ENCODE measurements at places on chromosomes 5 and 9. TPM values are rescaled to one million over a fixed set of nuclear protein-coding genes. Genes with fewer than 3 reads are reported as not detected.

FAXDC2 gene
- total RNA-seq, result 117 TPM

DNA sequence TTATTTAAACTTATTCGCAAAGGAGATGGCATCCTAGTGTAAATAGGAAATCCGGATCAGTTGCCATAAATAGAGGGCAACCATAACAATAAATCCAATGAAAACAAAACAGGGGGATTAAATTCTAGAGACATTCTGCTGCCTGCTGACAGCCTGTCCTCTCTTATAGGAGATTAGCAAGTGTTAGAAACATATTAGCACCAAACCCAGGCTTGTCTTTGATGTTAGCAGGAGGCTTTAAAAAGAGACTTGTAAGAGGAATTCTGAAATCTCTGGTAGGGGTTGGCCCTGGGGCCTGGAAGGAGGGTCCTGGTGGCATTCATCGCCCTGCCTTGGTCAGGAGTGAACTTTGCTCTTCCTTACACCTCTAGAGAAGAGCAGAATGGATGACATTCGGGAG lies 21.6 kb downstream of the NDST1 start:
- H3K36me3 ChIP-seq, result no peaks in the 10 kb centered on the region
- no peaks in the 10 kb centered on the region for H3K4me1 ChIP-seq
- H3K27ac ChIP-seq, result peak overlapping the region; percentile 52
- no peak overlapping the region for H3K4me3 ChIP-seq

DNA sequence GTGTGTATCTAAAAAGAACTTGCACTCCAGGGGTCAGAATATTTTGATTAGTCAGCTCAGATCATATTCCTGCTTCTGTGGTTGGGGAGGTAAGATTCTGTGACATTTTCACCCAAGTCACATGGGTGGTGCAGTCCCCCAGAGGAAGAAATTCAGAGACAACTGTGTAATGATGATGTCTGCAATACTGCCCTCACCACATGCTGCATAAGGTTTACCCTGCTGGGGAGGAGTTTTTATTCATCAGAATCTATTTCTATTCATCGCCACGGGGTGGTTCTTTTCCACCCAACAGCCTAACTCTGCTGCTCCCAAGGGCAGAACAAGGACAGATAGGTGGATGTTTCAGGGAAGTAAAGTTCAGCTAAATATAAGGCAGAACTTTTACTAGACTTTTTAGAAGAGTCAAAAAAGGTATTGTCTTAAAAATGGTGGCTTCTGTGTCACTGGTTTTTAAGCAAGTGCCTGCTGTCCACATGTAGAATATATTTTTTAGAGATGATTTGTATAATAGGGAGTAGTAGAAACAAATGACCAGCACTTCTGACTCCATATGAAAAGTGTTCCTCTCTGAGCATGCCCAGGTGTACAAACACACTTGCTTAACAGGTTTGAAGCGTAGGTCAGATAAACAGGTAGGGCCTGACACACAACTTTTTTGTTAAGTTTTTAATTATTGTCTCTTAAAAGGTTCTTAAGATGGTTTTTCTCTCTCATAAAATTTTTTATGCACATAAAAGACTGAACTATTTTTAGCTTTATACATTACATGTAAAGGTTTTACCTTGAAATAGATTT lies 352.7 kb downstream of the LRRC70 start:
- no peaks in the 10 kb centered on the region for H3K4me1 ChIP-seq
- H3K27me3 ChIP-seq, result no peaks in the 10 kb centered on the region
- H3K36me3 ChIP-seq, result no peaks in the 10 kb centered on the region
- no peak for DNase-seq
- H3K4me3 ChIP-seq, result no peak overlapping the region
- no peak overlapping the region for H3K27ac ChIP-seq

- H3K27ac ChIP-seq, result no peak overlapping the region
- no peak overlapping the region for H3K4me3 ChIP-seq
These were observed 350.7 kb upstream of the TLE4 start for GRCh38 chr9:79221084-79221483.

PKN3 gene
- total RNA-seq, result 2.6 TPM

DNA sequence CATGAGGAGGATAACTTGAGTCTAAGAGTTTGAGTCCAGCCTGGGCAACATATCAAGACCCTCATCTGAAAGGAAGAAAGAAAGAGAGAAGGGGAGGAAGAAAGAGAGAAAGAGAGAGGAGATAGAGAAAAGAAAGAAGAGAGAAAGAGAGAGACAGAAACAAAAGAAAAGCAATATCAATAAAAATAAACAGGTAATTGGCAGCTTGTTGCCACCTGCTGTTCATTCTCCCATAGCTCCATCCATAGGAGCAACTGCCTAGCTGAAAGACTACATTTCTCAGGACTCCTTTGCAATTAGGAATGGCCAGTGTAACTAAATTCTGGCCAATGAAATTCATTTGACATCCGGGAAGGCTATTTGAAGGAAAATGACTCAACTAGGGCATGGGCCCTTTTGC lies 4.6 kb upstream of the TTC39B start:
- H3K27ac ChIP-seq, result no peak overlapping the region
- H3K4me3 ChIP-seq, result no peak overlapping the region
- no peaks in the 10 kb centered on the region for H3K4me1 ChIP-seq
- H3K27me3 ChIP-seq, result no peaks in the 10 kb centered on the region
- H3K36me3 ChIP-seq, result no peaks in the 10 kb centered on the region

RGS14 gene
- 9.0 TPM for total RNA-seq

KIF27 gene
- 11.5 TPM for total RNA-seq

DNA sequence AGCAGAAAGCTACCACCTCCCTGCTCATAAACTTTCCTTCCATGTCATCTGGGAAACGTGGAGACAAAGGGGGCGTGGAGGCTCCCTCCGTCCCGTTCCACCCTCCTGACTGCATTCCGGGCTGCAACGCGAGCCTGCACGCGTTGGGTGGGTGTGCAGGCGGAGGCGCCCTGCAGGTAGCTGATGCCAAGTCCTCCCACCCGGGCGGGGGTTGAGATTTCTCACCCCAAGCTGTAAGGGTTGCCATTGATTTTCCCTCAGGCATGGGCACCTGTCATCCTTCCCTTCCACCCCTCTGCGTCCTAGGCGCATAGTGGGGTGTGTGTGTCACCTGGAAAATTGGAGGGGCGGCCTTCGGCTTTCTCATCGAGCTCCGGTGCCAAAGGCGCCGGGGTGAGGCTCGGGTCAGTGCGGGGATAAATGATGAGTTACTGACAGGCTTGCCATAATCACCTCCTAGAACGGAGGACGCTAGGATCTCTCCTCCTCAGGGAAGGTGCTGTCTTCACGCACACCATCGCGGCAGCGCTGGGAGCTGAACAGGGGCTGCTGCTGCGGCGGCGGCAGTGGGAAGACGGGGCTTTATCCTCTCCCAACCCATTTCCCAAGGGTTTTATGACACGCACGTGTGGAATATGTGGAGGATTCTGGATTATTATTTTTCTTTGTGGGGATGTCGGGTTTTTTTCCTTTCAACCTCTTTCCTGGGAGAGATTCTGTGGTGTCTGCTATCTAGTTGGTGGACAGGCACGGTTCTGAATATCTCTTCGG lies 973 bp downstream of the PLPPR1 start:
- H3K36me3 ChIP-seq, result no peaks in the 10 kb centered on the region
- no peak overlapping the region for H3K27ac ChIP-seq
- peaks cover 4% of the 10 kb centered on the region for H3K4me1 ChIP-seq
- H3K27me3 ChIP-seq, result no peaks in the 10 kb centered on the region
- DNase-seq, result no peak
- no peak overlapping the region for H3K4me3 ChIP-seq

ADGRV1 gene
- 55.3 TPM for total RNA-seq

- no peak overlapping the region for H3K4me3 ChIP-seq
- no peak overlapping the region for H3K27ac ChIP-seq
- no peaks in the 10 kb centered on the region for H3K27me3 ChIP-seq
- no peak for DNase-seq
- H3K36me3 ChIP-seq, result no peaks in the 10 kb centered on the region
These were observed 82.6 kb downstream of the SH3PXD2B start for GRCh38 chr5:172371684-172372083.

DNA sequence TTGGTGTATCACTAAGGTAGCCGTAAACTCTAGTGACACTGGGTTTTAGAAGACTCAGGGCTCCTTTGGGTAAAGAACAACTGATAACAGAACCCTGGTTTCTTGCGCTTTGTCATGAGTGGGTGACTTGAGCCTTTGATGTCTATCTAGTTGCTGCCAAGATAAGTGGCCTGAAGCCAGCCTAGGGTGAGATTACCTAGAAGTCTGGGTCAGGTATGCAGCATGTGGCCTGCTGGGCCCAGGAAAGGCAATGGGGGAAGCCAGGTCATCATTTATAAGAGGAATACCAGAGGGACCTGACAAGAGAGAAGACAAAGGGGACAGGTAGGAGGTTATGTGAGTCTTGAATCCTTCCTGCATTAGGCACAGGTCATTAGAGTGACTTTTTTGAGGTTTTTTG lies 23.2 kb upstream of the GARNL3 start:
- no peaks in the 10 kb centered on the region for H3K4me1 ChIP-seq
- H3K36me3 ChIP-seq, result no peaks in the 10 kb centered on the region
- no peaks in the 10 kb centered on the region for H3K27me3 ChIP-seq
- no peak overlapping the region for H3K4me3 ChIP-seq
- H3K27ac ChIP-seq, result no peak overlapping the region

- H3K36me3 ChIP-seq, result no peaks in the 10 kb centered on the region
- H3K27ac ChIP-seq, result peak overlapping the region; percentile 95
- peak overlapping the region; percentile 83 for H3K4me3 ChIP-seq
- H3K4me1 ChIP-seq, result no peaks in the 10 kb centered on the region
These were observed 646 bp downstream of the CARNMT1 start for GRCh38 chr9:75027187-75028107.

ROPN1L gene
- 0.29 TPM for total RNA-seq

GRCh38 chr9:121895818-121896544 lies 197.1 kb downstream of the TTLL11 start:
- H3K36me3 ChIP-seq, result no peaks in the 10 kb centered on the region
- H3K4me1 ChIP-seq, result no peaks in the 10 kb centered on the region
- no peak overlapping the region for H3K4me3 ChIP-seq
- no peaks in the 10 kb centered on the region for H3K27me3 ChIP-seq
- no peak for DNase-seq
- no peak overlapping the region for H3K27ac ChIP-seq

- DNase-seq, result peak; percentile 67
- no peaks in the 10 kb centered on the region for H3K27me3 ChIP-seq
- peak overlapping the region; percentile 84 for H3K27ac ChIP-seq
- H3K36me3 ChIP-seq, result no peaks in the 10 kb centered on the region
- H3K4me3 ChIP-seq, result no peak overlapping the region
- H3K4me1 ChIP-seq, result peaks cover 9% of the 10 kb centered on the region
These were observed 106.1 kb downstream of the THBS4 start for GRCh38 chr5:80141147-80141671.

GRCh38 chr9:81053298-81054025 lies 635.9 kb downstream of the TLE1 start:
- H3K36me3 ChIP-seq, result no peaks in the 10 kb centered on the region
- no peaks in the 10 kb centered on the region for H3K27me3 ChIP-seq

- no peaks in the 10 kb centered on the region for H3K4me1 ChIP-seq
- peaks cover 3% of the 10 kb centered on the region for H3K27me3 ChIP-seq
- H3K4me3 ChIP-seq, result no peak overlapping the region
- DNase-seq, result no peak
- H3K36me3 ChIP-seq, result no peaks in the 10 kb centered on the region
- H3K27ac ChIP-seq, result no peak overlapping the region
These were observed 133.8 kb downstream of the TMEM174 start for GRCh38 chr5:73306741-73307275.

DNA sequence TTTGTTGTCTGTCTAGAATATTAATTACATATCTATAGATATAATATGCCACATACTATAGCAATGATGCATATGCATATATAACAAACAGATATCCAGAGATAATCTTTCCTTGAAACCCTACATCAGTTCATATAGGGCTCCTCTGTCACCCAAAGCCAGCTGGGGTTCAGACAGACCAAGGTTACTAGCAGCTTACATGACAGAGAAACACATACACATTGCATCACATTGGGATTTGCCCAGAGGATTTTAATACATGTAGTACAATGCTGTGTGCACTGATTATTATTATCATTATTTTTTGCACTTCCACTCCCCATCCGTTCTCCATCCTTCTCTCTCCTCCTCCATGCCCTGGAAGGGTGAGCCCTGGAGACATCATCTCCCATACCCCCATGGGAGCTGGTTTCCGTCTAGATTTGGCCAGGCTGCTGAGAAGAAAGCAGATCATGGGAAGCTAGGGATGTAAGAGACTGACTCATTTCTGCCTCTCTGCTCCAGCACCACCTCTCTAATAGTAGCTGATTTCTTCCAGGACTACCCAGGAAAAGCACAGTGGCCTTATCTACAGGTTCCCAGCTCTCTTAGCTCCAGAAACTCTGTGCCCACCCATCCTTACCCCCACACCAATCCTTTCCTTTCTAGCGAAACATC lies 23.3 kb downstream of the FST start:
- H3K4me1 ChIP-seq, result no peaks in the 10 kb centered on the region
- no peak overlapping the region for H3K27ac ChIP-seq
- H3K4me3 ChIP-seq, result no peak overlapping the region
- H3K36me3 ChIP-seq, result no peaks in the 10 kb centered on the region
- DNase-seq, result no peak

SPINK6 gene
- not detected for total RNA-seq

CNTLN gene
- total RNA-seq, result 13.6 TPM

DNA sequence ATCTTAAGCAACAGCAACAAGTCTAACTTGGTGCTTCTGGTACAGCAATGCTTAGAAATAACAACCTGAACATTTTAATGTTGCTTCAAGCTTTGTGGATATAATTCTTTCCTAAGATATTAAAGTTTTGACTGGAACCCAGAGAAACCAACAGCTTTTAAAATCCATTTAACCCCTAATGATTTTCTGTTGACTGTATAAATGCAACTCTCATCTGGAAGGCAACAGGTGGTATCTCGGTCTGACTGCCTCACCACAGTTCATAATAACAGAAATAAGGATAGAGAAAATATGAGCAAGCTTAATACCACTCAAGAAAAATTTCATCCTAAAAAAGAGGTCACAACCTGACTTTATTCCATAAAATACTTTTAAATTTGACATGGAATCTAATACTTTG lies 116.9 kb downstream of the HOMER1 start:
- H3K27me3 ChIP-seq, result no peaks in the 10 kb centered on the region
- H3K27ac ChIP-seq, result no peak overlapping the region
- no peaks in the 10 kb centered on the region for H3K36me3 ChIP-seq
- H3K4me3 ChIP-seq, result no peak overlapping the region
- DNase-seq, result no peak
- no peaks in the 10 kb centered on the region for H3K4me1 ChIP-seq

ZDHHC11 gene
- 11.3 TPM for total RNA-seq

- DNase-seq, result no peak
- H3K27me3 ChIP-seq, result no peaks in the 10 kb centered on the region
- H3K4me1 ChIP-seq, result no peaks in the 10 kb centered on the region
- no peak overlapping the region for H3K4me3 ChIP-seq
- no peaks in the 10 kb centered on the region for H3K36me3 ChIP-seq
These were observed 54.5 kb upstream of the SEMA6A start for GRCh38 chr5:116629168-116629567.

GRCh38 chr5:155087036-155087435 lies 73.5 kb downstream of the KIF4B start:
- H3K4me3 ChIP-seq, result no peak overlapping the region
- H3K36me3 ChIP-seq, result no peaks in the 10 kb centered on the region
- no peaks in the 10 kb centered on the region for H3K4me1 ChIP-seq
- H3K27ac ChIP-seq, result no peak overlapping the region

GRCh38 chr5:129904102-129904666 lies at the start of gene CHSY3:
Gene CHSY3, plus strand, starts transcription at chr5:129904465.
- peak within 1 kb of the TSS; percentile 56 for H3K27ac ChIP-seq
- H3K4me3 ChIP-seq, result peak within 1 kb of the TSS; percentile 69
- H3K27me3 ChIP-seq, result no peaks in the 10 kb centered on the region
- no peaks in the 10 kb centered on the region for H3K4me1 ChIP-seq

ZNF169 gene
- 15.2 TPM for total RNA-seq

GRCh38 chr9:5920860-5921328 lies 30.2 kb downstream of the MLANA start:
- H3K27ac ChIP-seq, result no peak overlapping the region
- no peaks in the 10 kb centered on the region for H3K27me3 ChIP-seq
- no peaks in the 10 kb centered on the region for H3K4me1 ChIP-seq
- H3K36me3 ChIP-seq, result no peaks in the 10 kb centered on the region
- H3K4me3 ChIP-seq, result no peak overlapping the region
- no peak for DNase-seq
